ENCODE measurements at places on chromosomes 16 and 17. TPM values are rescaled to one million over a fixed set of nuclear protein-coding genes. Genes with fewer than 3 reads are reported as not detected.

Gene DNAH9
- 0.08 TPM for total RNA-seq

Gene RFNG
- 16.4 TPM for total RNA-seq

Gene CBX2
- 3.1 TPM for total RNA-seq

Gene ZSCAN10
- not detected for total RNA-seq

Gene CTNS
- total RNA-seq, result 9.6 TPM

Gene KRT31
- total RNA-seq, result not detected

Gene GFOD2
- total RNA-seq, result 11.7 TPM

Gene MYH2
- not detected for total RNA-seq

Gene KCTD19
- total RNA-seq, result not detected

Gene KRTAP9-8
- not detected for total RNA-seq

Gene PLEKHM1
- total RNA-seq, result 31.3 TPM

Gene CBFA2T3
- total RNA-seq, result 6.6 TPM

Gene CNGB1
- not detected for total RNA-seq

Gene C16orf96
- 0.10 TPM for total RNA-seq

Gene KRT27
- total RNA-seq, result not detected

Gene MYBBP1A
- 34.9 TPM for total RNA-seq

Gene SDR42E2
- not detected for total RNA-seq

Gene PIRT
- not detected for total RNA-seq

Gene ASPA
- total RNA-seq, result 5.0 TPM

Gene RAB37
- 0.58 TPM for total RNA-seq

Gene CYBA
- total RNA-seq, result 58.9 TPM

Gene CD300E
- 1.4 TPM for total RNA-seq

Gene VTN
- 14.3 TPM for total RNA-seq

Gene CACNG3
- not detected for total RNA-seq

Gene CDT1
- 2.3 TPM for total RNA-seq

Gene ABCA6
- total RNA-seq, result 30.6 TPM
